ENCODE measurements at places on chromosomes 16 and 17.

GRCh38 chr17:10268005-10268404 lies 69.6 kb upstream of the GAS7 start:
- DNase-seq, result no peak

GRCh38 chr16:87822108-87822970 lies 47.0 kb downstream of the SLC7A5 start:
- DNase-seq, result no peak

DNA sequence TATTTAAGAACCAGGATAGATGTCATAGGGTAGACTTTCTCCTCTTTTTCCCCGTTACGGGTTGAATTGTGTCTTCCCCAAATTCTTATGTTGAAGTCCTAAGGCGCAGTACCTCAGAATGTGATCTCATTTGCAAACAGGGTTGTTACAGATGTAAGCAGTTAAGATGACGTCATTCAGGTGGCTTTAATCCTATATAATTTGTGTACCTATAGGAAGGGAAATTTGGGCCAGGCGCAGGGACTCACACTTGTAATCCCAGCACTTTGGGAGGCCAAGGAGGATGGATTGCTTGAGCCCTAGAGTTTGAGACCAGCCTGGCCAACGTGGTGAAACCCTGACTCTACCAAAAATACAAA lies 99.5 kb upstream of the DHX40 start:
- DNase-seq, result no peak

GRCh38 chr17:58268774-58269556 lies 11.8 kb downstream of the MPO start:
- no peak for DNase-seq

- no peak for DNase-seq
Observed at GRCh38 chr16:80573700-80574120, 32.9 kb downstream of the DYNLRB2 start.

GRCh38 chr17:81738801-81739393 lies 26.8 kb downstream of the SLC25A10 start:
- DNase-seq, result no peak

GRCh38 chr16:27475561-27475960 lies 73.6 kb downstream of the IL21R start:
- no peak for DNase-seq
